ENCODE measurements at places on chromosomes 3 and 15.

- no peak for DNase-seq
Observed at GRCh38 chr15:38253351-38253781, 730 bp downstream of the SPRED1 start.

DNA sequence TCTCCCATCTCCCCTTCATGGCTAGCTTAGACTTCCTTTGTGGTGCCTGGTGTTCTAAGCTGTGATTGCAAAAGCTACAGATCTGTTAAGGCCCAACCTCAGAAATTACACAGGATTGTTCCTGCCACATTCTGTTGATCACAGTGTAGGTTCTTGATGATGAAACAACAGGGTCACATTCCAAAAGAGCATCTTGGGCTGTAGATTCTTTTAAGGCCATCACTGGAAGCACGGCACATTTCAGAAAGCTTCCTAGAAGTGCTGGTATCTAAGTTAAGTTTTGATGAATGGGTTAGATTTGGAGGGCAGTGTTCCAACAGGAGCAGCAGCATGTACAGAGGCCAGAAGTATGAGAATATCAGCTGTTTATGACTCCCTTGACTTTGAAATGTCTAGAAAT lies 107.5 kb upstream of the SKOR1 start:
- DNase-seq: no peak

- no peak for DNase-seq
Observed at GRCh38 chr3:68055215-68055614, 400.8 kb upstream of the SUCLG2 start.

DNA sequence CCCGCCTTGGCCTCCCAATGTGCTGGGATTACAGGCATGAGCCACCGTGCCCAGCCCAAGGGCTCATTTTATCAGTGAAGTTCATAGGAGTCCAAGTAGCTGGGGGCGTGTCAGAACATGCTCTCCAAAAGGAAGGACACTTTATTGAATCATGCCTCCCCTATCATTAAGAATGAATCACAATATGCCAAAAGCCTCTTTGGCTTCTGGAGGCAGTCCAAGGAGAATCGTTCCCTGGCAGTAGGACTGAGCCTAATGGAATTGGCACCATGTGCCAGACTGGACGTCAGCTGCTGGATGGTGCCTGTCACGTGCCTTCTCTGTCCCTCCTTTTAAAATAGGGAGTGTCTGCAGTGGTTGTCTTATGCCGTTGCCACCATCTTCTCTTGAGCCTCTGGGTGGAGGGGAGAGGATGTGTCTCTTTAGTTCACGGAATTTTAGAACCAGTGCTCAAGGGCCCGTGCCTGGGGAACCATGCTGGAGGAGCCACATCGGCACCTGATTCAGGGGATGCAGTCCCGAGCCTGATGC lies 234.7 kb upstream of the LYSMD4 start:
- DNase-seq: no peak

DNA sequence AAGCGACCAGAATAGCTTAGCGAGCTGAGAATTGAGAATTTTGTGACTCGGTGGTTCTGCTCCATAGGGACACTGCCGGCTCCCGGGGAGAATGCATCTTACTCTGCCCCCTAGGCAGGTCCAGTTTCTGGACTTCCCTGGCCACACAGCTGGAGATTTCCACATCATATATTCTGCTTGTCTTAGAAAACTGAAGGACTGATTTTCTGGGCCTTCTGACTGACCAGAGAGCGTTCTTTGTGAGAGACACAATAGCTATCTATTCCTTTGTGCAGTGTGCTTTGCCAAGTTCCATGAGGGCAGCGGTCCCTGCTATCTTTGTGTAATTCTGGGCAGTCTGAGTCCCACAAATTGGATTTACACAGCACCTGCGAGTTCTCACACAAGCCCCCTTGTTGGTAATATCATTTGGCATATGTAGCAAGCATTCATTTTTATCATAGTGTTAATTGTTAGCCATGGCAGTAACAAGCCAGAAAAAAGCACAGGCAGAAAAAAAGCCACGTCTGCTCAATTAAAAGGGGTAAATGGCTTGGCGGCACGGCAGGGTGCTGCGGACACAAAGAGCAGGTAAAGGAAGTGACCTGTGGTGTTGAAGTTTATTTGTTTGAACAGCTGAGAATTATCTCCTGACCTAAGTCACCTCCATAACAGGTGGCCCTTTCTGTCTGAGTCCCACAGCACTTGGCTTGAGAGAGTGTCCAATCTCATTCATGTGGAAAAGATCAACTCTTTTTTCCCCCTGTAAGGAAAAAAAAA lies 688.7 kb downstream of the TUSC7 start:
- no peak for DNase-seq

Data from Kasumi-1 (cell line).